Stimulated activated CD8-positive, alpha-beta memory T cell treated with anti-CD3 and anti-CD28 coated beads, Interleukin-2, amount 100 ng/mL, for 1 hour (primary cell): ENCODE measurements at places on chromosomes 16 and 17.
A peak's percentile ranks its signal among the peaks of the same experiment; 100 is the strongest.

DNA sequence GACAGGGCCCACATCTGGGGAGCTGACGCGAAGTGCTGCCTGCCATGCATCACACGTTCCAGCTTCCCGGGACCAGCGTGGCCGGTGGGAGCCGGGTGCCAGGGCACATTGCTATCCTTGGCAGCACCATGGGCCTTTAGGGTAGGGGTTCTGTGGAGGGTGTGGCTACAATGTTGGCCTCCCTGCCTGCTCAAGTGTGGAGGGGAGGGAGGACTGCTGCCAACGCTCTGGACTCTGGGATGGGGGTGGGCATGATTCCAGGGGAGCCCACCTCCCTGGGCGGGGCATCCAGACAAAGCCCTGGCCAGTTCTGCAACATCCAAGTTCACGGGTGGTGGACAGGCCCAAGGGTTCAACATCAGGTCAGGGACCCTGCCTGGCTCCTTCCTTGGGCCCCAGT, 13.9 kb downstream of the GRB7 start:
- no peak for DNase-seq

GRCh38 chr17:7893187-7893880, 4.7 kb downstream of the CHD3 start:
- no peak for DNase-seq

DNA sequence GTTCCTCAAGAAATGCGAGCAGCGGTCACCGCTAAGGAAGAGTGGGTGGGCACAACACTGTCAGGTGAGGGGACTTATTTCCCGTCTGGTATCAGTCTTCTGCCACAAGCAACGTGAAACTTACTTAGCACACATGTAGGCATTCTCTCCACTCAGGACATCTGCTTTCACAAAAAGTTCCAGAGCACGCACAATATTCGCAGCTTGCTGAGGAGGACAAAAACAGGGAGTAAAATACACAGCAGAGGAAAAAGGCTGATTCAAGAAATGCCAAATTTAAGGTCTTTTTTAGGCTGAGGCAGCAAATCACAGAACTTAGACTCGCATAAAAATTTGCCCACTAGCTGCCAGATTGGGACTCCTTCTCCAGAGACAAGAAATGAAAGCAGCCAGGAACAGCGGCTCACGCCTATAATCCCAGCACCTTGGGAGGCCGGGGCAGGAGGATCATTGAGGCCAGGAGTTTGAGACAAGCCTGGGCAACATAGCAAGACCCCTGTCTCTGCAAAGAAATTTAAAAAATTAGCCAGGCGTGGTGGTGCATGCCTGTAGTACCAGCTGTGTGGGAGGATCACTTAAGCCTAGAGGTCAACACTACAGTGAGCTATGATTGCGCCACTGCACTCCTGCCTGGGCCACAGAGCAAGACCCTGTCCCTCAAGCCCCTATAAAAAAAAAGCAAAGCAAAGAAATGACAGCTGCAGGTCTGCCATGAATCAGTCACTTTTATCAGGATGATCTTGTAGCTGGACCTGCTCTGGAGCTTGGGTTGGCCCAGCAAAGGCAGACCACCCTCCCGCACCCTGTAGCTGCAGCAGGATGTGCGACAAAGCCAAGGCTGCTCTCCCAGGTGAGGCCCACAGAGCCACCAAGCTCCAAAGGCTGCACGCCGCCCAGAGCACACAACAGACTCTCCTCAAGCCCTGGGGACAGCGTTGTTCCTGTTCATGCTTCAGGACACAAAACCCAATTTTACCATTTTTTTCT, 20.5 kb downstream of the USP36 start:
- no peak for DNase-seq

GRCh38 chr17:31318851-31319661, 2.4 kb downstream of the EVI2A start:
- no peak for DNase-seq

- peak; percentile 34 for DNase-seq
These were observed 6.0 kb downstream of the CPSF4L start for GRCh38 chr17:73255671-73256181.

DNA sequence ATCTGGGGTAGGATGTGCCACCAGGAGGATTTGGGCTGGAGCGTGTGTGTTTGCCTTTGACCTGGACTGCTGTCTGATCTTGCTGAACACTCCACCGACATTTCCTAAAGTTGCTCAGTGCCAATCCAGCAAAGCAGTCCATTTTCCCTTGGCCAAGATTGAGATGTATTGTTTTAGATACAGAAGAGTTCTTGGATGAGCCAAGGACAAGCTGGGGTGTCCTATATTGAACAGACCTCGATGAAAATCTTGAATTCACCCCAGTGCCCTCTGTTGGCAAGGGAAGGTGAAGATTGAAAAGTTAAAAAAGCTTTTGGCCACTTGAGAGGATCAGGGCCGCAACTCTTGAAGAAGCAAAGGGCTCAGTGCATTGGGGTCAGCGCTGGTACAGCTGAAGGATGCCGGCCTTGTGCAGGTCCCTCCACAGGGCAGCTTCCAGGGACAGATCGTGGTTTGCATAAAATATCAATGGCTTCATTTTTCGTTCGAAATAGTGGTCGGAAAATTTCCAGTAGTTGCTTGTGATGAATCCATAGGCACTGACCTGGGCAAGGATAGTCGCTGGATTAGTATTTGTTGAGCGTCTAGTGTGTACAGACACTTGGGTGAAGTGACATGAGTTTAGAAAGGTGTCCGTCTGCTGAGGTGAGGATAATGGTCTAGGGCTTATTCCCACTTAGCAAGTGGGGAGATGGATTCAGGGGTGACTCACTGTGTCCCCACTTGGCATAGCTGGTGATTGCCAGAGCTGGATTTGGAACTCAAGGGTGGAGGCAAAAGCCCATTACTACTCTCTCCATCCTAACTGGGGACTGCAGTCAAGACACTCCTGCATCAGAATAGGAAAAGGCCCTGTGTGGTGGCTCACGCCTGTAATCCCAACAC, 19.7 kb downstream of the ST6GALNAC2 start:
- DNase-seq = no peak

DNA sequence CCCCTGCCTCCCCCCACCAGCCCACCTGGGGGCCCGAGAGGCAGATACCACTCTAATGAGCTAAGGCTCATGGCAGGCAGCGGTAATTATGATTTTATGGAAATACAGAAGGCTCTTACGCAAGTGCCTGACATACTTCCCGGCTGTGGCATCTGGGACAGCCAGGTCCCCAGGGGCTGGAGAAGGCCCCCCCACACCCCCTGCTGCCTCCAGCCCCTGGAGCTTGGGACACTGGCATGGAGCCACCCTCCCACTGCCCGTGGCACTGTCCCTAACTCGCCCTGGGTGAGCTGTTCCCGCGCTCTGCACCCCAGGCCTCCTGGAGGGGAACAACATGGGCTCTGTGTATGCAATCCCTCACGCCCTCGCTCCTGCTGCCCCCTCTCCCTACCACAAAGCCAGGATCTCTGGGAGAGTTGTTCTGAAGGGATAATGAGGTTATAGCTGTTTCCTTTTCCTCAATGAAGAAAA, 5.4 kb upstream of the STAC2 start:
- DNase-seq = no peak

DNA sequence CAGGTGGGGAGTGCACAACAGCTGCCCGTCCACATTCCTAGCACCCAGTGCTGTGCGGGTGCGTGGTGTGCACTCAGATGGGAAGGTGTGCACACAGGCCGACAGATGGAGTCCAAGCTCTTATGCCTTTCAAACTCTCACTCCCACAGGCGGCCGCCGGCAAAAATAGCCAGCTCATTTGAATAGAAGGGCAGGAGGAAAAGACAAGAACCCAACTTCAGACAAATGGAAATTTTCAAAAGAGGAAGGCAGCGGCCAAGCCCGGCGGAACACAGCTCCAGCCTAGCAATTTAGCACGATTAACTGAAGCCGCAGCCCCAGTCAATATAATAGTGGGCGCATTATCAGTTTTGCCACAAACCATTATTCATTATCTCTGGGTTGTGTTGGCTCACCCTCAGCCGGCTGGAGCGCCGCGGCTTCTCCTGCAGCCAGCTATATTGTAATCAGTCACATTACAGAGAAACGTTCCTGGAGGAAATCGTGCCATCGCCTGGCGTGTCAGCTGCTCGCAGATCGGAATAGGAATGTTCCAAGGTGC, 103.9 kb upstream of the SEC14L1 start:
- no peak for DNase-seq

- no peak for DNase-seq
These were observed 138.4 kb downstream of the PRKCB start for GRCh38 chr16:23974223-23974622.

DNA sequence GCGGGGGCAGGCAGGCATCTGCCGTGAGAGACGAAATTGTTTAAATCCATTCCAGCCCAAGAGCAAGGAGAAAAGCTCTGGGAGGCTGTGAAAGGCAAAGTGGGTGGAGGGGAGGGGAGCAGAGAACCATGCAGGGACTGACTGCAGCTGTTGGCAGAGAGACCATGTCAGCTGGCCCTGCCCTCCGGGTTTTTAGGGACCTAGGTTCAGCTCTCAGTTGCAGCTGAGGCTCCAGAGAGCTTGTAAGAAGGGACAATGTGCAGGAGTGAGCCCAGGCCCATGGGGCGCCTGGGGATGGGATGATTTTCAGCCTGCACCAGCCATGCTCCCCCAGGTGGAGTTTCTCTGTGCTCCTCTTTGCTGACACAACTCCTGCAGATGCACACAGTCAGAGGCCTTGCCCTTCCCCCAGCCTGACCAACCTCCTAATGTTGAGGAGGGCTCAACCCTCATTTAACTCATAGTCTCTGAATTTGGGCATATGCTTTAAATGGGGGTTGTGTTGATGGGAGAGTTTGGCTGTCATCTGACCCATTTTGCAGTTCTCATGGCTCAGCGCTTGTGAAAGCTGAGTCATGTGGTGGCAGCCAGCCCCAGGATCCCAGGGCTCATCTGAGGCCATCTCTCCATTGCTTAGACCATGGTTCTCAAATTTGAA, 70.9 kb downstream of the PLXDC1 start:
- no peak for DNase-seq
